Testis (tissue), 5 donors: ENCODE measurements at places on chromosomes 6 and 20.

DNA sequence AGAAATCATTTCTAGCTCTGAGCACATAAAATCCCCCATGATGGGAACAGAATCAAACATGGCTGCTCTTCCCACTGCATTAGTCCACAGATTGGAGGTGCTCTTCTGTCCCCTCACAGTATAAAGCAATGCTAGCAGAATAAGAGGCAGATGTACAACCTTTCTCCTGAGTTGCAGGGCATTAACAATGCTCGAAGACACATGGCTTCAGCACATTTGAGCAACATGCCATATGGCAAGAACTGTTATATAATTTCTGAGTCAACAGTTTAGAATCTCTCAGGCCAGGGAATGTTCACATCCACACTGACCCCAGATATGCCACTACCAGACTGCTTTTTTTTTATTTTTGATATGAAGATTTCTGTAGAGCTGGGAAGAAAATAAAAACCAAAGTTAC lies 119.6 kb downstream of the KIF13A start:
- DNase-seq, result no peak

GRCh38 chr6:163750431-163751031 lies 336.0 kb downstream of the QKI start:
- no peak for DNase-seq

GRCh38 chr6:36938536-36938935 lies 16.0 kb upstream of the PI16 start:
- no peak for DNase-seq

GRCh38 chr6:69732640-69733039 lies 64.2 kb downstream of the LMBRD1 start:
- DNase-seq, result no peak

GRCh38 chr6:166330612-166331011 lies 11.7 kb downstream of the SFT2D1 start:
- DNase-seq, result no peak

- no peak for DNase-seq
Observed at GRCh38 chr6:110558575-110558974, 82.2 kb upstream of the SLC22A16 start.

DNA sequence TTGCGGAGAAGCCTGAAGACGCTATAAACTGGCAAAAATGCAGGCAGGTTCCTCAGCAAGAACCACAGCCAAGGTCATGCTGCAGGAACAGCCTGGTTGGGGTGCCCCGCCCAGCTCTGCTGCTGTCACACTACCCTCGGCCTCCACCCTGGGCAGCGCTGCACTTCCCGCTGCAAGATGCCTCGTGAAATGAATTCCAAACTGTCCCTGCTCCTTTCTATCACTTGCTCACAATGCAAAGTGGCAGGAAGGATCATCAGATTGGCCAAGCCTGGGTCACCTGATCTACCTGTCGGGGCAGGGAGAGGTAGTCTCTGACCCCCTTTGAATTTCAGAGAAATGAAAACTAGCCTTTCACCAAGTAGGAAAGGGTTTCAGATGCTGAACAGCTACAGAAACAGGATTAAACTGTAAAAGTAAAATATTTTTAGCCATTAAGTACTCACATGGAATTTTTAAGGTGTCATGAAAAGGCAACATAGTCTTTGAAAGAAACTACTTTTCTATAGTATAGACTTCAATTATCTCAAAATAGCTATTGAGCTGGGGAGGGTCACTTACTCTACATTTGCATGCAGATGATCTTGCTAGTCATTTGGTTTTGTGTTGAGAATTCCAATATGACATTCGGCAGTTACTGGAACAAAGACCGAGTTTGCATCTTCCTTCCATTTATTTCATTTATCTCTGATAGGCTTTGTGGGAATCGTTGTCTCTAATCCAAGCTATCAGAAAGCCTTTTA lies 236.4 kb upstream of the ASCC3 start:
- DNase-seq, result peak; percentile 69

DNA sequence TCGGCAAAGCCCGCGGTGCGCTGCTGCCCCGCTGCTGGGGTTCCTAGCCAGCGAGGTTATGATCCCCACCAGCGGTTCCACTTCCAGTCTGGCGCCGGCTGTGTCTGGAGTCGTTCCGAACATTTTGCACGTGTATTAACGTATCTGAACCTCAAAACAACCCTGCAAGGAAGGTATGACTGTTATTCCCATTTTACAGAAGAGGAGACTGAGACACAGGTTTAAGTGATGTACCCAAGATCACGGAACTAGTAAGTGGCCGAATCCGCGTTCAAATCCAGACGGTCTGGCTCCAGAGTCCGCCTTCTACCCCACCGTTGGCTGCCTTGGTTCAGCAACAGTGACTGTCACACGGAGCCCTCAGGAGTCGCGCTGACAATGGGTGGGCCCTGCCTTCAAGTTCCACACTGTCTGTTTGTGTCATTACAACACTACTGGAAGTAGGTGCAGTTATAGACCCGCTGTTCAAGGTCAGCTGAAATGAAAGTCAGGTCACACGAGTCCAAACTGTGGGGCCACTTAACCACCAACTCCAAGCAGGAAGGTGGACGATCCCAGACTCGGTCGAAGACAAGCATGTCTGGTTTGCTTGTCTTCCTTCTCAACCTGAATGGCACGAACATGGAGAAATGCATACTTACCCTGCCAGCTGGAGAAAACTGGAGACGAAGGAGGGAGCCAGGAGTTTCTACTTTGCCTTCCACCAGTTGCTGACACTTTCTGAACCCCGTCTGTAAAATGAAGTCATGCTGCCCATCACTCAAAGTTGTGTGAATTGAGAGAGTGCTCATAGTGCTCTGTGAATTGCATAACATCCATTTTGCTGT lies 803 bp upstream of the SRXN1 start:
- DNase-seq, result no peak

DNA sequence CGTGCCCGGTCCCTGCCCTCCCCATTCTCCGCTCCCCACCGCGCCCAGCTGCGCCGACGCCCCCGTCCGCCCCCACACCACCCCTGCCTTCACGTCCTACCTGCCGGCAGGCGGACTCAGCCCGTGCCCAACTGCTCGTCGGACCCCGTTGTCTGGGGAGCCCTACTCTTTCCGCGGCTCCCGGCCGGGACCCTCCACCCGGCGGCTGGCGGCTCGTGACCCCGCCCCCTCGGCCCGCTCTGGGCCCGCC lies at the start of gene SERAC1:
TSS of gene SERAC1 (minus strand) at position 223 of the 250 bp plus-strand sequence. CDS start 9,899 bp downstream, outside the sequence.
- DNase-seq, result no peak

DNA sequence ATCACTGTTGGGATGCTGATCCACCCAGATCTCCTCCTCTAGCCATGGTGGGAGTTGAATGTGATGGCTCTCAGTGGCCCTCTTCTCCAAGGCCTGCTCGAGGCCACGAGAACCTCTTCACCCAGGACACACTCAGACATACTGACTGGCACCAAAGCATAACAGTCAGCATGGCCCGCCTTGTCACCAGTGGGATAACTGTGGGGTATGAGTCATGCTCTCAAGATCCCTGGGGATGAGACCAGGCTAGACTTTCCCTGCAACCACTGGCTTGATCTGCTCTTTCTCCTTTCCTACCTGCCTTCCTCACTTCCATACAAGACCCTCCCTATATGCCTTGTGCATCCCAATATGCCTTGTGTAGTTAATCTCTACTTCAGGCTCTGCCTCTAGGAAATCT lies 66.8 kb downstream of the RIN2 start:
- DNase-seq, result no peak

DNA sequence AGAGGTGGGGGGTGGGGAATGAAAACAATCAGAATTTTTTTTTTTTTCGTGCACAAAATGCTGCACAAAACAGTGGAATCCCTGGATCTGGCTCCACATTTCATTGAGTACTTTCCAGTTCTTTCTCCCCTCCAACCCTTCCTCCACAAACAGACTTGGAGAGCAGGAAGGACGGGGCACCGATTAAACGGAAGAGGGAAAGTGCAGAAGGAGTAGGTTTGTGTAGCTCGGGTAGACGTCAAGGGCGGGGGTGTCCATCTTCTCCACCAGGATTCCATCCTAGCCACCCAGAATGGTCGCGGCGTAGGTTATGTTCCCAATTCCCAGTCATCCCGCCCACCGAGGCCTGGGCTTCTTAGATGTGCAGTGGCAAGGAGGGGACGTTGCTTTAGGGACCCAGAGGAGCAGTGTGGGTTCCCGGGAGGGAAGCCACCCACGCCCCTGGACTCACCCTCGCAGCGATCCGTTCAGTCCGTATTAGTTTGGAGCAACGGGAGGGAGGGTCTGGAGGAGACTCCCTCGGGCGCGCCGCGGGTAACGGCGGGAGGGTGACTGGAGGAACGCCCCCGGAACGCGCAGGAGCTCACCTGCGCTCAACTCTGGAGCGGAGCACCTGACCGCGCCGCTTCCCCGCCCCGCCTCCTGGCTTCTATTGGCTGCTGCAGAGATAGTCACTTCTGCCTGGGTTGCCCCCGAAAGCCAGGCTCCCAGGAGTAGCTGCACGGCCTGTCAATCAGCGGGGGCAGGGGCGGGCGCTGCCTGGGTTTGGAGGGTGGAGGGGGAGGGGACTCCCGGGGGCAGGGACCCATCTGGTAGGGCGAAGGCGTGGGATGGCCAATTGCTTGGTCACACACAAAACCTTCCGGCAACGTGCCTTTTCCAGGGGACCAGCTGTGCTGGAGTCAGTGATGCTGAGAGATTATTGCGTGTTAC lies at the start of gene ENPP5:
TSS of gene ENPP5 (minus strand) at position 624 of the 933 bp plus-strand sequence. CDS start 2,718 bp downstream, outside the sequence.
- DNase-seq, result peak; percentile 97

DNA sequence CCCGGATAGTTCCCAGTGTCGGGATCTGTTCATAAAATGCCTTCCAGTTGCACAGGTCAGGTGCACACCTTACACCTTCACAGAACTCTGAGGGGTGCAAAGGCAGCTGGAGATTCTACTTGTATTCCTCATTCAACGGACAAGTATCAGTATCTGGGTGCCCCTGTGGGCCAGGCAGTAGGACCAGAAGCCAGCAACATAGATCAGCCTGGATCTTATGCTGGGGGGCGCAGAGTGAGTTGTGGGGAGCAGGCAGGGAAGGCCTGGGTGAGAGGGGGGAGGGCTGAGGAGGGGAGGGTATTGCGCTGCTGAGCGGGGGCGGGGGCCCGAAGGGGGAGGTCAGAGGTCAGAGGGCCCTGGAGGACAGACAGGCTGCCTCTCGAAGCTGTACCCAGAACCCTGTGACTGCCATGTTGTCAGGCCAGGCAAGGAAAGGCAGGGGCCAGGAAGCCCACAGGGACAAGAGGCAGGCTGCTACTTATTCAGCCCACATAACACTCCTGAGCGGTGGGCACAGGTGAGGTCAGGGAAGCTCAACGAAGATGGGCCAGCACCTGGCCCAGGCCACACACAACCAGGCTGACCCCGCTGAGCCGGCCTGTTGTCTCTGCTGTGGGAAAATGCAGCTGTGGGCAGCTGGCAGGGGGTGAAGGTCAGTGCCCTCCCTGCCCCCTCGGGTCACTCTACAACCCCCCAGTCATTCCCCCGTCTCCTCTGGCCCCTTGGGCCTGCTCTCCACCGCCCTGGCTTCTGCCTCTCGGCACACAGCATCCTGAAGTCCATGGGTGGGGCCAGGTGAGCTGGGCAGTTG lies 1.1 kb downstream of the OPRL1 start:
- DNase-seq, result no peak

- no peak for DNase-seq
Observed at GRCh38 chr6:170403451-170403850, 96.9 kb downstream of the FAM120B start.

DNA sequence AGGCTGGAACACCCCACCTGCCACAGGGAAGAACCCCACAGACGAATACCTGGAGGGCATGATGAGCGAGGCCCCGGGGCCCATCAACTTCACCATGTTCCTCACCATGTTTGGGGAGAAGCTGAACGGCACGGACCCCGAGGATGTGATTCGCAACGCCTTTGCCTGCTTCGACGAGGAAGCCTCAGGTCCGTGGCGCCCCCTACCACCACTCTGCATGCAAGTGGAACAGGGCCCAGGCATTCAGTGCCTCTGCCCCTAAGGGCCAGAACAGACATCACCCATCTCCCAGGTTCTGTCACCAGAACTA lies 6.6 kb downstream of the MYL9 start:
- no peak for DNase-seq

DNA sequence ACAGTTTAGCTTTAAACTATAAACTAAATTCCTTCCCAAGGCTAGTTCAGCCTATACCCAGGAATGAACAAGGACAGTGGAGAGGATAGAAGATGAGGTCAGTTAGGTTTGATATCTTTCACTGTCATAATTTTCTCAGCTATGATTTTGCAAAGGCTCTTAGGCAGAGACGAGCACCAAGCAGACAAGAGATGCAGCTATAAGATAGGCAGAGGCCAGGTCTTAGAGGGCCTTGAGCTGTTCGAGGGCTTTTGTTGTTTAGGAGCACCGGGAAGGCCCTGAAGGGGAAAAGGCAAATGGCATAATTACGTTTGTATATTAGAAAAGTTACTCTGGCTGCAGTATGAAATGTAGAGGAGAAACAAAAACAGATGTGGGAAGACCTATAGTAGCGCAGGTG lies 59.8 kb downstream of the DOP1A start:
- DNase-seq, result no peak

GRCh38 chr6:116975600-116975999 lies 98.6 kb downstream of the RFX6 start:
- no peak for DNase-seq

DNA sequence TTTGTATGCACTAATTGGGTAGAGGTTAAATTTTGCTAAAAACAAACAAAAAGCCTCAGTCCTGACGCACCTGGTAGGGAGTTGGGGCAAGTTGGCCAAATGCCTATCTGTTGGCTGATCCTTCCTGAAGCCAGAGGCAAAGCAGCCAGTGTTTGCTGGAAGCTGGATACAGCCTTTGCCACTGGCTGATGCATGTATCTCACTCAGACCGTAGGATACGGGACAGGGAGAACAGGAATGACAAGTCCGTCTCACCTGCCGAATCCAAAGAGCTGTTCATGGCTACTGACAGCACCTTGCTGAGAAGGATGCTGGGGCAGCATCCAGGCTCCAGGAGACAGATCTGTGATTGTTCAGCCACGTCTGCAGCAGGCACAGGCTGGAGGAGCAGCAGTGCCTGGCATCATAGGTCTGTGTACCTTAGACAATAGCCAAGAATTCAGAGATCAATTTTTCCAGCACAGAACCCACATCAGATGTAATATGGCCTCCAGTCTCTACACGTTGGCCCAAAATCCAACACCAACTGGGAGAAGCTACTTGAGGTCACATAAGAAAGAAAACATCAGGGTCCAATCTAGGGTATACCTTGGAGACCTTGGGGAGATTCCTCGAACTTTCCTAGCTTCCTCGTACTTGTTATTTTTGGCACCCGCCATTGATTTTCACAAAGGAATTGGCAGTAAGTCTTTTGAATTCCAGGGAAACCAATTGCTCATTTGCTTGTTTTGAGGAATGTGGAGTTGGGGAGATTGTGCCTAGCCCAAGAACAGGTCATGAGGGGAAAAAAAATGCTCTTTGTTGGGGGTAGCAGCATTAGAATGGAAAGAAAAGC lies 108.5 kb upstream of the ARMC2 start:
- no peak for DNase-seq

DNA sequence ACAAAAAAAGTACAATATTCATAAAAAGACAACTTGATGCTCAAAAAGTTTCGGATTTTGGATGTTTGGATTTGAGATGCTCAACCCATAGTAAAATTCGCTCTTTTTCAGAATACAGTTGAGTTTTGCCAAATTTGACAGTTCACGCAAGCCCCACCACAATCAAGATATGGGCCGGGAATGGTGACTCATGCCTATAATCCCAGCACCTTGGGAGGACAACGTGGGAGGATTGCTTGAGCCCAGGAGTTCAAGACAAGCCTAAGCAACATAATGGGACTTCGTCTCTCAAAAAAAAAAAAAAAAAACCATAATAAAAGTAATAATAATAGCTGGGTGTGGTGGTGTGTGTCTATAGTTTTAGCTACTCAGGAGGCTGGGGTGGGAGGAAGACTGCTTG lies 51.3 kb downstream of the PHF20 start:
- DNase-seq, result no peak

- DNase-seq, result no peak
Observed at GRCh38 chr6:150934380-150934779, 68.9 kb downstream of the MTHFD1L start.
